ENCODE measurements at places on chromosomes 3 and 15.
A peak's percentile ranks its signal among the peaks of the same experiment; 100 is the strongest.

GRCh38 chr15:79003301-79003700 is 58.5 kb upstream of the CTSH start:
- DNase-seq: no peak

GRCh38 chr15:92892201-92892555 is 7.9 kb upstream of the CHD2 start:
- no peak for DNase-seq

DNA sequence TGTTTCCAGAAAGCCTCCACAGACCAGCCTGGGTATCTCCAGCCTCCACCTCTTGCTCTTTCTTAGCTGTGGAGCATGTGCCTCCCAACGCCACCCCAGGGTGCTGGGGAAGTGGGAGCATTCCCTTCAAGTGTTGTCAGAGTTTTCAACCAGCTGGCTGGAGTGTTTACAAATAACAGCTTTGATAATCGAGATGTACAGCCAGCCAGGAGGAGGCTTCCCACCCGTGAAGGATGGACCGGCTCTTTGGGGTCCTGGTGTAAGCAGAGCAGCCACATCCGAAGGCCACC is 8.5 kb upstream of the OXTR start:
- no peak for DNase-seq

DNA sequence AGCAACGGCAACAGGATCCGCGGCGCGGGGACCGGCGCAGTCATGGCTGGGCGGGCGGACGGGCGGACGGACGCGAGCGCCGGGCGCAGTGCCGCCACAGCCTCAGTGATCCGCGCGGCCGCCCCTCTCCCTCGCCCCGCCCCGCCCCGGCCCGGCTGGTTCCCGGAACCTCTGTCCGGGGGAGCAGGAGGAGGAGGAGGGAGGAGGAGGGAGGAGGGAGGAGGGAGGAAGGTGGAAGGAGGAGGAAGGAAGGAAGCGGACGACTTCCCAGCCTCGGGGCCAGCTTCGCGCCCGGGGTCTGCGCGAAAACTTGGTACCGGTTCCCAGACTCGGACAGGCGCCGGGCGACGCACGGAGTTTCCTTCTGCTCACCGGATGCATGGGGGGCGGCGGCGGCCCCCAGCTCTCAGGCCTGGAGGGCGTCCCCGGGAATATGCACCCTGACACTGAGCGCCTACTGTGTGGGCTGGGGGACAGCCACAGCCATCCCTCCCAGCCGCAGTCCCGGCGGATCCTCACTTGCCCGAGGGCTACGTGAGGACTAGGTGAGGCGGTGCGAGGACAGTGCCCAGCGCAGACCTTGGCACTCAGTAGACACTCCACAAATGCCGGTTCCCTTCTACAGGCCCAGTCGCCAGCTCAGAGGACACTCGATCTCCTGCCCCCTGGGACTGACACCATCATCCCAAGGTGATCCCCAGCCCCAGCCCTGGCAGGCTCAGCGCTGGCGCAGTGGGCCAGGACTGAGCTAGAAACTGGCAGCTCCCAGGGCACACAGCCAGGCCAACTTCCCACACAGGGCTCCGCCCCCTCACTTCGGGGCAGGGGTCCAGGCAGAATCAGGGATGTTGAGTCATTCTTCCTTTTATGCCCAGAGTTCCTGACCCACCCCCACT is at the start of gene SHISA5:
SHISA5 (minus strand) TSS at position 124 of the 896 bp plus-strand sequence; CDS start at position 44, 80 bp downstream.
- peak; percentile 63 for DNase-seq

GRCh38 chr3:75115695-75116094 is 501.2 kb upstream of the CNTN3 start:
- DNase-seq: no peak

DNA sequence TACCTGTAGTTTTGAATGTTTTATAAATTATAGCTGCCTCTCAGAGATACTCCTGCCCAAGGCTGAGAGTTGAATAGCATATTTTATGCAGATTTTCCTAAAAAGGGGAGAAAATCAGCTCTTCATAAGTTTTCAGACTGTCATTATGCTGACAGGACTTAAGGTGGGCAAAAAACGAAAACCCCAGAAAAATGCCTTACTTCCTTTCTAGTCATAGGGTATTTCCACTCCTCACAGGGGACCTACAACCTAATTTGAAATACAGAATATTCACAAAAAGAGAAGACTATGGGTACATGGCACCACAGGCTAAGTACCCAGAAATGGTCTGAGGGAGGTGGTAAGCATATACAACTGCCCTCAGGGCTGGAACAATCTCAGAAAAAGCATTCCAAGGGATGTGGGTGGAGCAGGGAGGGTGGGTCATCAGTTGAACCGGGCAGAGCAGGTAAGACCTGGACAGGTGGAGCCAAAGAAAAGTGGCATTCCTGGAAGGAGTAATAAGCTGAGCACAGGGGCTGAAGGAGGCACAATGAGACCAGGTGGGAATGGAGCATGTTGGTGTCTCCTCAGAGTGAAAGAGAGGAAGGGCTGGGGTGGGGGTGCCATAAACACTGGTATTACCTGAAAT is 10.6 kb upstream of the OXSR1 start:
- no peak for DNase-seq

- DNase-seq: no peak
Measured at GRCh38 chr3:33883951-33884561, 85.6 kb downstream of the PDCD6IP start.

- DNase-seq: no peak
Measured at GRCh38 chr3:157132936-157133335, 27.0 kb downstream of the CCNL1 start.

- DNase-seq: no peak
Measured at GRCh38 chr3:123475786-123476185, 26.9 kb upstream of the ADCY5 start.

- DNase-seq: no peak
Measured at GRCh38 chr15:59437142-59437816, 707 bp upstream of the FAM81A start.

DNA sequence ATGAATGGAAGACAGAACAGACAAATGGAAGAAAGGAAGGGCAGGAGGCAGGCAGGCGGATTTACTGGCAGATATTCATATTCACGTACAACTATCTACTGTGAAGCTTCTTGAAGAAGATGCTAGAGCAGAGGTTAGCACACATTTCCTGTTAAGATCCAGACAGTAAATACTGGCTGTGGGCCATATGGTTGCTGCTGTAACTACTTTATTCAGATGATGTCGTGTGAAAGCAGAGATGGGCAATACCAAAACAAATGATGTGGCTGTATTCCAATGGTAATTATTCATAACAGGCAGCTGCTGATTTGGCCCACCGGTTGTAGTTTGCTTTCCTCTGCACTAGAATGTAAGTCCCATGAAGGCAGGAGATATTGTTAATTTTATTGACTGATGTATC is 115.7 kb upstream of the PRTG start:
- no peak for DNase-seq

- no peak for DNase-seq
Measured at GRCh38 chr3:141429371-141430035, 57.3 kb upstream of the RASA2 start.

- no peak for DNase-seq
Measured at GRCh38 chr3:43426388-43426787, 140.0 kb downstream of the SNRK start.

DNA sequence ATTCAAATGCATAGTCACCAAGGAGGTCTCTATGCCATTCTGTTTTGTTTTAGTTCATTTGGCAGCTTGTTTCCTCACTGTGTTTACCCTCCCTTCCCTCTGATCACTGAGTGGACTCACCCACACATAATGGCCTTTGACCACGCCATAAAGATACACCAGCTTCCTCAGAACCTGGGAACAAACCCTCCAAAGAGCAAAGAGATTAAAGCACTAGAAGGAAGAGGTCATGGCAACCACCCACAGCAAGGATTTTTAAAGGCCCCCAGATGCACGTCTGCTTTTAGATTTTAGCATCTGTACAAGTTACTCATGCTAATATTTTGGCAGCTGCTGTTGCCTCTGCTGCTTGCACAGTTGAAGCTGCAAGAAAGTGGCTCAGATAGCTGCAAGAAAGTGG is 47.9 kb upstream of the CADPS start:
- DNase-seq: no peak

DNA sequence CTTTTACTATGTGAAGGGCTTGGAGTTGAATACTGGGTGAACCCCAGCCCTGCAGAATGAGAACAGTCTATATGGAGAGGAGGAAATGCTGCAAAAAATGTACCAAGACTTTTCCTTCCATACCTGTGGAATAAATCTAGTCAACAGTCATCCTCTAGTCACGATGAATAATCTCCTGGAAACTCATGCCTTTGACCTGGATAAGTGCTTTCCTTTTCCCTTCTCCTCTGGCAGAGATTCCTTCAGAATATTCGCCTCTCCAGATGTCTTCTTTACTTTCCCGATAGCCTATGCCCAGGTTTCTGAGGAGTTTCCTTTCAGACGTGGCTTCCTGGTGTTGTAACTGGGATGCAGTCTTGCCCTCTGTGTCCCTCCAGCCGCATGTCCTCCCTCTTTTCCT is 28.1 kb downstream of the CCNL1 start:
- no peak for DNase-seq

- DNase-seq: peak; percentile 10
Measured at GRCh38 chr3:124217542-124217941, 225.6 kb upstream of the ROPN1 start.

- no peak for DNase-seq
Measured at GRCh38 chr3:100614941-100615340, 5.5 kb downstream of the ADGRG7 start.

DNA sequence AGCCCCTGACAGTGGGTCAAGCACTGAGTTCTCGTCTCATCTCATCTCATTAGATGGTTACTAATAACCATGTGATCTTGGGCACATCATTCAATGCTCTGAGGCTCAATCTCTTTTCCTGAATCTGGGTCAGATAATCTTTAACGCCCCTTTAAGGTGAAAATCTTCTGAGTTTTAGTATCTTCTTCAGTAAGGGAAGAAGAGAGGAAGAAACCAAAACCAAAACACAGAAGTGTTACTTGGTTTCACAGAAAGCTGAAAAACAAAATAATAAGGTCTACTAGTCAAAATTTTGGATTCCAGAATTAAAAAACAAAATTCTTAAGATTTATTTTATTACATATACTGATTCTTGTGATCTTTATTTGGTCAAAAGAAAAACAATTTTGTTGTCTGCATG is 78.2 kb downstream of the CLASP2 start:
- DNase-seq: no peak

DNA sequence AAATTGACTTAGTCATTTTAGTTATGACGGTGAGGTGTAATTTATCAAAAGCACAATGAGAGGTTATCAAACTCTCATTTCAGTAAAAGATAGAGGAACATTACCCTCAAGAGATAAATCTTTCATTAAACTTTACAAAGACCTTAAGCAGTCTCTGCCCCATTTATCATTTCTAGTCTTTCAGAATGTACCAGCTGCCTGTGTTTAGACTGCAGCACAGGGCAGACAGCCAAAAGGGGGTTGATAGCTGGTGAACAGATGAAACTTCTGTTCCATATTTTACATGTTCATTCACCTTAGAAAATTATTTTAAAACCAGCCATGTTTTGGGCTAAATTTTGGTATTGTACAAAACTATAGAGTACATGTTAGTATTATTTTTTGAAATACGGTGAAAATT is 514.6 kb upstream of the CNTN3 start:
- DNase-seq: no peak

DNA sequence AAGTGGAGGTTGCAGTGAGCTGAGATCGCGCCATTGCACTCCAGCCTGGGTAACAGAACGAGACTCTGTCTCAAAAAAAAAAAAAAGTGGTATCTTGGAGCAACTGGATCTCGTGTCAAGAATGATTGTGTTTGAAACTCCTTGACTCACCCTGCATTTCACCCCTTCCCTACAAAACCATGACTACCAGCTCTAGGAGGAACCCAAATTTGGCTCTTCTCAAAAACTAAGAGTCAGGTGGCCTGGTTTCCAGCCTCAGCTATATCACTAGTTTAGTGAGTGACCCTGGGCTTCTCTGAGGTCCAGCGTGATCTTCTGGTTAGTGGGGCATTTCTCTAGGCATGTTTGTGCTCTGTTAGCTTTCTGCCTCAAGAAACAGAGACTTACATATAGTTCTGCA is 222.1 kb downstream of the FAM43A start:
- DNase-seq: no peak

- DNase-seq: no peak
Measured at GRCh38 chr3:115687721-115688120, 64.4 kb downstream of the GAP43 start.

- DNase-seq: peak; percentile 52
Measured at GRCh38 chr3:184229394-184230080, at the start of gene VWA5B2. Gene VWA5B2 (plus strand): TSS chr3:184229585. CDS start chr3:184230529, 944 bp downstream.

DNA sequence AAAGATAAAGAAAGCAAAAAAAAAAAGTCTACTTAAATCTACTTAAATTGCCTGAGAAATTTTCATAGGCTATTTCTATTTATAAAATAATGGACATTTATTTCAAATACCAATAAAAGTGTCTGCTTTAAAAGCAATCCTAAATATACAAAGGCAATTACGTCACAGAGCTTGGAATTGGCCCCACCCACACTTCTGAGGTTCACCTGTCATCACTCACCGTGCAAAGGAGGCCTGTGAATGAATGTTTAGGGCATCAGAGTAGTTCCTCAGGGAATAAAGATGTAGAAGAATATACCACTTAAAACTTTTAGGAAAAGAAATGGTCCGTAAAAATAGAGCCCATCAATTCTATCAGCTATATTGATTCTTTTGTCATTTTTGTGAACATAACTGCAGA is 621.8 kb downstream of the ROBO1 start:
- DNase-seq: no peak

DNA sequence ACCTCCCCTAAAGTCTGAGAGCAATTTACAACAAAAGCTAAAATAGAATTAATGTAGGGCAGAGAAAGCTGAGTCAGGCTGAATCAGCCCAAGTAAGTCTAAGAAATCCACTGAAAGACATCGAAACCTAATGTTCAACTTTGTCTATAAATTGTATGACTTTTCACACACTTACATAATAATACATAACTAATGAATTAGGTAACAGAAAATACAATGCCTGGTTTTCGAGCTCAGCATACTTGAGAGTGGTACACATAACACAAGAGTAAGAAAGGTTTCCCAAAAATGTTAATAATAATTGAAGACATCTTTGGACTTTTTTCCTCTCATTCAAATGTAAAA is 55.3 kb upstream of the VGLL4 start:
- no peak for DNase-seq

DNA sequence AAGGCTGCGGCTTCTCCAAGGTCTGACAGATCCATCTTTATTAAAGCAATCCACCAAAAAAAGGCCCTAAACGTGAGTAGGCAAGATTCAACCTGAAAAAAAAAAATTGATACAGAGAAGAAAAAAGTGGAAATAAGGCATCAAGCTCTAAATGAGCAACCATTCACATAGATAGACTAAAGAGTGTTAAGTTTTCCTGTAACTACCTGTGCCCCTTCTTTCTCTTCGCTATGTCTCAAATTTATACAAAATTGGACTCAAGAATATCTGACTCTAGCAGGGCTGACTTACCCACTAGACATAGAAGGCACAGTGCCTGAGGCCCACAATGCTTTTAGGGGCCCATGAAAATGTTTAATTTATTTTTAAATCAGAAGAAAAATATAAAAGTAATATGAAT is at the start of gene MYH15:
MYH15 (minus strand) TSS at position 101 of the 400 bp plus-strand sequence; CDS start at position 35, 66 bp downstream.
- DNase-seq: no peak

Data from activated CD4-positive, alpha-beta T cell treated with anti-CD3 and anti-CD28 coated beads, Interleukin-2, amount 50 U/mL, for 16 hours (primary cell).